ENCODE measurements at places on chromosomes 13 and 19.

DNA sequence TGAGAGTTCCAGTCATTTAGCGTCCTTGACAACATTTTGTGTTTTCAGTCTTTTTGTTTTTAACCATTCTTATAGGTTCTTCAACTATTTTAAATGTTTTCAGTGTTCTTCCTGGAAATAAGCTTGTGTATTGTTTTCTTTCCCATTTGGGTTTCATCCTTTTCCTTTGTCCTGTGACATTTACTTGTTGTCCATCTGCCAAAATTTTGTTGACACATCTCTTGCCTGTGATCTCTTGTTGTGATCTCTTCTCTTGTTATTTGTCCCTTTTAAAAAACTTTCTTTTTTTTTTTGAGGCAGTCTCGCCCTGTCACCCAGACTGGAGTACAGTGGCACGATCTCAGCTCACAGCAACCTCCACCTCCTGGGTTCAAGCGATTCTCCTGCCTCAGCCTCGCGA is 96.5 kb downstream of the PDS5B start:
- no peak for DNase-seq

GRCh38 chr19:42343344-42344110 is 18.1 kb downstream of the MEGF8 start:
- DNase-seq, result no peak

GRCh38 chr19:19409205-19409604 is 3.7 kb downstream of the GATAD2A start:
- no peak for DNase-seq

DNA sequence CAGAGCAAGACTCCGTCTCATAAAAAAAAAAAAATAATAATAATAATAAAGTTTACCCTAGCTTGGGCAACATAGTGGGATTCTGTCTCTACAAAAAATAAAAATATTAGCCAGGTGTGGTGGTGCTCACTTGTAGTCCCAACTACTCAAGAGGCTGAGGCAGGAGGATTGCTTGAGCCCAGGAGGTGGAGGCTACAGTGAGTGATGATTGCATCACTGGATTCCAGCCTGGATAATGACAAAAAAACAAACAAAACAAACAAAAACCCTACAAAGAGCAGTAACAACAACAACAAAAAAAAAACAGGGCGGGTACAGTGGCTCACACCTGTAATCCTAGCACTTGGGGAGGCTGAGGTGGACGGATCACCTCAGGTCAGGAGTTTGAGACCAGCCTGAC is 45.2 kb downstream of the ZNF331 start:
- no peak for DNase-seq

- DNase-seq, result peak; percentile 76
Observed at GRCh38 chr19:17938092-17938845, 5.5 kb downstream of the CCDC124 start.

DNA sequence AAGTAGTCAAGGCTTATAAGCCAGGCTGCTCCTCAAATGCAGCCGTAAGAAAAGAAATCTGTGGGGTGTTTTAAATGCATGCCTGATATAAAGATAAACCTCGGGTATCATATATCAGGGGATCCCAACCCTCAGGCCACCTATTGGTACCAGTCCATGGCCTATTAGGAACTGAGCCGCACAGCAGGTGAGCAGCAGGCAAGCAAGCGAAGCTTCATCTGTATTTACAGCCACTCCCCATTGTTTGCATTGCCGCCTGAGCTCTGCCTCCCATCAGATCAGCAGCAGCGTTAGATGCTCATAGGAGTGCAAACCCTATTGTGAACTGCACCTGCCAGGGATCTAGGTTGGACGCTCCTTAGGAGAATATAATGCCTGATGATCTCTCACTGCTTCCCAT is 233.5 kb upstream of the SERP2 start:
- no peak for DNase-seq

DNA sequence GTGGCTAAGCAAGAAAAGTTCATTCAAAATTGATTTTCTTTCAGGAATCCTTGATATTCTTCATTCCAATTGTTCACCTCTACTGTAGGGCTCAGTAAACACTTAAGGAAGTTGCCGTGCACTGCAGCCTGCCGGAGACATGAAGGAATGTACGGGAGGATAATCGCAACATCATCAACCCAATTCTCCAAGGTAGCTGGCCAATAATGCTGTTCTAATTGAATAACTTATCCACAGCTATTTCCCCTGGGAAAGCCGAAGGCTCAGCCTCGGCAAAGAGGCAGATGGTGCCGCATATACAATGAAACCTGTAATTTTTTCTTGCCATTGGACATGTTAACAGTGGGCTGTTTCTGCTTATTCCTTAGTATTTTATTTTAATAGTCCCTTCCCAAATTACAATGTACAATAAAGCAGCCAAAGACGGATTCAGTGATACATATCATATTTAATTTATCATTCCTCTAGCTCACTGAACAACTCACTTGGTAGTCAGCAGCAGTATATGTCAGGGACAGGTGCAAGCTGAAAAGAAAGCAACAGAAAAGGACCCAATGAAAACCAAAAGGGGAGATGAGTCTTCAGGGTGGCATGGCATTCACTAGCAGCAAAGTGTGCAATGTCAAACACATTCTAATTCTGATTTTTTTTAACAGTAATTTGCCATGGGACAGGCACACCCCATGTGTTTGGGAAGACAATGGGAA is 420.5 kb upstream of the KLF12 start:
- DNase-seq, result no peak

Measured in left hindlimb (tissue), 1 donor.